Activated naive CD4-positive, alpha-beta T cell treated with Interleukin-2 at 50 U/mL for 16 hours (primary cell): ENCODE measurements at places on chromosomes 7 and 10.
A peak's percentile ranks its signal among the peaks of the same experiment; 100 is the strongest.

DNA sequence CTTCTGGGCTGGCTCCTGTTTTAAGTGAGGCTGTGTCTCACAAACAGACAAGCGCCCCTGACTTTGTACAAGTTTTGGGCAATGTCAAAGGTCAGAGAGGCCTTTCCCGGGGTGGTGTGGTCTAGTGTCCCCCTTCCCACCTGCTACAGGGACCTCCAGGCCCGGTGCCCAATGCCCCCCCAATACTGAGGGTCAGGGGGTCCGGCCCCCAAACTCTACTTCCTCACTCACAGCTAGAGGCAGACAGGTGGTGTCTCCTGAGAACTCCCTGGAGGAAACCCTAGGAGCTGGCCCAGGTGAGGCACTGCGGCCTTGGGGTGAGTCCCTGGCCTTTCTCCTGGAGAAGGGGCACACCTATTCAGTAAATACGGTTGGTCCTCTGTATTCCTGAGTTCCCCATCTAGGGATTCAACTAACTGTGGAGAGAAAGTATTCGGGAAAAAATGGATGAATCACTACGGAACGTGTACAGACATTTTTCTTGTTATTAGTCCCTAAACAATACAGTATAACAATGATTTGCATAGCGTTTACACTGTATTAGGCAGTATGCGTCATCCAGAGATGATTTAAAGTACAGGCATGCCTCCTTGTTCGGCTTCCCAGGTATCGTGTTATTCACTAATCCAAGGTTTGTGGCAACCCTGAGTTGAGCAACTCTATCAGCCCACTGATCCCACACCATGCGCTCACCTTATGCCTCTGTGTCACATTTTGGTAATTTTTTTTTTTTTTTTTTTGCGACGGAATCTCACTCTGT lies 308.1 kb downstream of the WDR37 start:
- DNase-seq: no peak

GRCh38 chr10:72665925-72666324 lies 26.0 kb upstream of the MCU start:
- DNase-seq: no peak

DNA sequence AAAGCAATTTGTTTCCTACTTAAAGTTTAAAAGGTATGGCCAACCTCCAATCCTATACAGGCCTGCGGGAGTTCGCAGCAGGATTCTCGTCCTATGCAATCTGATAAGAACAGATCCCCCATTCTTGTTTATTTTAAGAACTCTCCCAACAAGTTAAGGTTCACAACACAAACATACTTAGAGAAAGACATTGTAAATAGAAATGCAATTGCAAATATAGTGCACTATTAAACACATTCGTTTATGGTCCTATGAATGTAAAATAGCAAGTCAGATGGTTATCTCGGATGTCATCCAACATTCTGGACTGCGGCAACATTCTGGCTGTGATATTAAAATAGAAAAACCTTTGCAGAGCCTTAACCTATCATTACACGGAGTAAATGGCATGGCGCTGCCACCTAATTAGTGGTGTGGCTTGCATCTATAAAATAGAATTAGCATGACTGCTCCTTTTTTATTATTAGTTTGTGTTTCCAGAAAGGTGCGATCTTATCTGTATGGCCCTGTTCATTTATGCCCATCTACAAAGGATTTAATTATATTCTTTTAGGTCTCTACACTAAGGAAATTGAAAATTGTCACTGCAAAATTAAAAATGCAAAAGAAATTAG lies 37.0 kb downstream of the BEND7 start:
- DNase-seq: no peak

DNA sequence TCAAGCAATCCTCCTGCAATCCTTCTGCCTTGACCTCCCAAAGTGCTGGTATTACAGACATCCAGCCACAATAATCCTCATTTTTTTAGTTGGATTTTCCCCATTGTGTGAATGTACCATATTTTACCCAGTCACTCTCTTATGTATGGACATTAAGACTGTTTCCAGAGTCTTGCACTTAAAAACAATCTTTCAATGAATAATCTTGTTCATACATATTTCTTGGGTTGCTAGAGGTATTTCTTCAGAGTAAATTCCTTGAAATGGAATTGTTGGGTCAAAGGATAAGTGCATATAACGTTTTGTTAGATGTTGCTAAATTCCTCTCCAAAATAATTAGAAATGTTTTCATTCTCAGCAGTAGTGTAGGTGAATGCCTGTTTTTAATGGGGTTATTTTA lies 283.1 kb upstream of the KAT6B start:
- no peak for DNase-seq

DNA sequence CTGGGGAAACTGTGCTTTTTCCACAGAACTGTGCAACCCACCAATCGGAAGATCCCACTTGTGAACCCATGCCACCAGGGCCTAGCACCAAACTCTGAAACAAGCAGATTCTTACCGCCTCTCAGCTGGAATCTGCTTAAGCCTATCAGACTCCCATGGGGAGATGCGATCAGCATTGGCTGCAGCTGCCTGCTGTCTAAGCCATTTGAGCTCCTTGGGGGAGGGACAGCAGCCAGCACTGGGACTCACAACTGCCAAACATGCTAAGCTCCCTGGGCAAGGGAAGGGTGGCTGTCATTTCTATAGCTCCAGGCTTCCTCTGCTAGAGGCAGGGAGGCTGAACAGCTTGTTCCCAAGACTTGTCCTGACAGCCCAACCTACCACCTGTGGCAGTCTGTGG lies 283.8 kb downstream of the CDK14 start:
- no peak for DNase-seq

DNA sequence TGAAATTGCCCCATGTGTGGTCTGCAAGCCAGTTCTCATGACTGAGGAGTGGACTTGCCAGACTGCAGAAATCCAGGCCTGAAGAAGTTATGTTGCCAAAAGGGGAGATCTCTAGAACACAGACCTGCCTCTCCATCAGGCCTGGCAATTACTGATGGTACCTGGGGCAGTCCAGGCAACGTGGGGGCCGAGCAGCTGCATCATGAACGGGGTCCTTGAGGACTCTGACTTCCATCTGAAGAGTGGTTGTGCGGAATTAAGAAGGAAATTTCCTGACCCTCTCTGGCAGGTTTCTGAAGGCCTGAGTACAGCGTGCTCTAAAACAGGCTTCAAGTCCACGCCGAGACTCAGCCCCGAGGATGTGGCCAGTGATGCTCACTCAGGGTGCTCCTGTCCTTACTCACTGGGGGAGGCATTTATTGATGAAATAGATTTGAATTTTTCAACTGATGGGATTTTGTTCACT lies 30.4 kb downstream of the RAMP3 start:
- no peak for DNase-seq

- DNase-seq: no peak
These were observed 26.4 kb downstream of the ZCCHC24 start for GRCh38 chr10:79418886-79419595.

- no peak for DNase-seq
These were observed 35.9 kb downstream of the PPP2R2D start for GRCh38 chr10:131936736-131937135.

DNA sequence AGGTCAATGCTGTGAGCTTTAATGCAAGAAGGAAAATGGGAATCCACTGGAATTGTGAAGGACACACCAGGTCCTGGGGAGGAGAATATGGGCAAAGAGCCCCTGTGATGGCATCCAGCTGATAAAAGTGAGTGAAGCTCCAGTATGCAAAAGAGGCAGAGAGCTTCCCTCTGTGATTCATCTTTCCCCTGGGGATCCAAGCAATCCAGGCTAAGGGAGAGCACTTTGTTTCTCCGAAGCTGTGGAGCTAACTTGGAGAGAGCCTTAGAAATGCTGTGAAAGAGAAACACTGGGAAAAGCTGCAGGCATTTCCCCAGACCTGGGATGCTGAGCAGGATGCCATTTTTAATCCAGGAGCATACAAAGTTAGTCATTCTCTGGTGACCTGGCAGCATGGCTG lies 489.5 kb downstream of the SH2D4B start:
- no peak for DNase-seq

GRCh38 chr7:149621776-149622175 lies 124.2 kb upstream of the ZNF746 start:
- peak; percentile 36 for DNase-seq
